NCI-H1048 (cell line): ENCODE measurements at places on chromosomes 2 and 18.

DNA sequence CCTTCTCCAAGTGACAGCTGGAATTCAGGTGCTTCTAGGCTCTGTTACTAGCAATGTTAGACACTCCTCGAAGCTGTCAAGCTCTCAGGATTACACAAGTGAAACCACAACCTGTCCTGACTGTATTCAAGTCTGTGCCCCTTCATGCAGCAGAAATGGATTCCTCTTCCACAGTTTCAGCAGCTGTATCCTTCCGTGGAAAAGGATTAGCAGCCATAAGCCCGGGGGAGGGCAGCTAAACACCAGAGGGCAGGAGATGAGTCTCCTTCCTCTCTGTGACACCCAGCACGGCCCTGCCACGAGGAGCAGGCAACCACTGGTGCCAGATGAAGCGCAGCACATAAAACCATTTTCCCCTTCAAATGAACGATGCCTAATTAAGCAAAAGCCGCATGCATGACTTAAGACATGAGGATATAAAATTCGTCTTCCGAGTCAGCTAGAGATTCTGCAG is 1.2 kb downstream of the ST3GAL5 start:
- no peak for DNase-seq

GRCh38 chr2:86143307-86143706 is 37.3 kb downstream of the PTCD3 start:
- DNase-seq, result no peak

DNA sequence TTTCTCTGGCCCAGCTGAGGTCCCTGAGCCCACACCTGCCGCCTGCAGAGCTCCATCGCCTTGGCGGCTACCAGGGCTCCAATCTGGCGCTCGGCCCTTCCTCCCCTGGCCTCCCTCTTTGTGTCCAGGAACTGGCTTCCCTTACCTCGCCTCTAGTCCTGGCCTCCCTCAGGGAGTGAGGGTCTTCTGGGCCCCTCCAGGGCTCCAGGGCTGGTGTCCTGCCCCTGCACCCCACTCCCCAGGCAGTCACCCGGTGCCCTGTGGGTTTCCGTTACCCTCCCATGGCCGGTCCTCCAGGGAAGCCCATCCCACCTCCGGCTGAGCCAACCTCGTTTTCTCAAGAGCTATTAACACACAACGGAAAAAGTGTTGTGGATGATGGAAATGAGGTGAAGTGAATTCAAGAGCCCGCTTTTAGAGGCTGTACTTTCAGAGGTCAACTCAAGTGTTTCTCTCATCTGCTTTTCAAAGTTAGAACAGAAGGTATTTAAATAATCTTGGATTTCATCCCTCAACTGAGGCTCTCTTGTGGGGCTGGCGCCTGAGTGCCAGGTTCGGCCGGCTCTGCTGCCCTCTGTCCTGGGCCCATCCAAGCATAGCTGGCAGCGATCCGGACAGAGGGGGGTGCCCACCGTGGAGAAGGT is 131.9 kb downstream of the ASB1 start:
- no peak for DNase-seq

GRCh38 chr2:11123856-11124759 is 31.2 kb upstream of the SLC66A3 start:
- no peak for DNase-seq

DNA sequence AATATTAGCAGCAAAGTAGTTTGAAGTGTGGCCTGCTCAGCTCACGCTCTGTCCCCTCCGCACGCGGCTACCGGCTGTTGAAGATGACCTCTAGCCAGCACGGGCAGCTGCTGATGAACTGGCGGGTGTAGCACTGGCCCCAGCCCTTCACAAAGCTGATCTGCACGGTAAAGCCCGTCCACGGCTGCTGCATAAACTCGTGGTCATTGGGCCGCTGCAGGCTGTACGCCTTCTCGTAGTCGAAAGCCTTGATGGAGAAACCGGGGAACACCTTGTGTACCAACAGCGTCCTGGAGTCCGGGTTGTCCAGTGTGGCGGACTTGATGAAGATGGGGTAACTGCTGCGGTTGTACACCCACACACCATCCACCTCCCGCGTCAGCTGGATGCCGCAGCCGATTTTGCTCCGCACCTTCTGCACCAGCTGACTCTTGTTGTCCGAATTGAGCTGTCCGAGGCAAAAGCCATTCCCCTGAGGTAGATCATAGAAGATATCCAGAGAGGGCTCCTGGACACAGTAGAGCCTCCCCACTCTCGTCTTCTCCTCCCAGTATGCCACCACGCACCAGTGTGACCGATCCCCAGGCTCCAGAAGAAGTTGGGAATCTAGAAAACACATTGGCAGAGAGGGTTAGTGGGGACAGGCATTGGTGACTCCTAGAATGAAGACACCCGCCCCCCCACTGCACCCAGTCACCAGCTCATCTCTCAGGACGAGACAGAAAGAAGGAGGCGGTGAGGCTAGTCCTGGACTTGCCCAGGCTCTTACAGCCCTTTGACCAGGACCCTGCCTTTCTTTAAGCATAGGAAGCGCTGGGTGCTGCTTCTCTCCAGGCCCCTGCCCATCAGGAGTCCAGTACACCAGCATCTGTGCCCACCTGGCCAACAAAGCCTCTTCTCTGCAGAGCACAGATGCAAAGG is 29.2 kb downstream of the SMAD7 start:
- no peak for DNase-seq

GRCh38 chr2:106117347-106117746 is 76.8 kb downstream of the UXS1 start:
- no peak for DNase-seq

DNA sequence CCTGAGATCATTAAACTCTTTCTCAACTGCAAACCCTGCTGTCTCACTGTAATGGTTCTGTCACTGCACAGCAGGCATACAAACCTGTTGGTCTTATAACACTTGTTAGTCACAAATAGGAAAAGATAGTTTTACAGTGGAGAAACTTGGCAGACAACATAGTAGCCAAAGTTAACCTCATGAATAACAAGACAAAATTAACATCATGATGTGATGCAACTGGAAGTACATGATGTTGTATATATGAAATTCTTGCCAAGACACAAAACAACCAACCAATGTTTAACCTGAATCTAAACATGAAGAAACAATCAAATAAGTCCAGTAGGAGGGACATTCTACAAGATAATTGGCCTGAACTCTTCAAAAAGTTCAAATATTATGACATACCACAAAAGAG is 189.3 kb downstream of the RNF152 start:
- DNase-seq, result no peak

- DNase-seq, result no peak
These were observed 427.7 kb upstream of the LYPD1 start for GRCh38 chr2:133097666-133098065.

- no peak for DNase-seq
These were observed 46.1 kb downstream of the TMEM185B start for GRCh38 chr2:120177001-120177621.

DNA sequence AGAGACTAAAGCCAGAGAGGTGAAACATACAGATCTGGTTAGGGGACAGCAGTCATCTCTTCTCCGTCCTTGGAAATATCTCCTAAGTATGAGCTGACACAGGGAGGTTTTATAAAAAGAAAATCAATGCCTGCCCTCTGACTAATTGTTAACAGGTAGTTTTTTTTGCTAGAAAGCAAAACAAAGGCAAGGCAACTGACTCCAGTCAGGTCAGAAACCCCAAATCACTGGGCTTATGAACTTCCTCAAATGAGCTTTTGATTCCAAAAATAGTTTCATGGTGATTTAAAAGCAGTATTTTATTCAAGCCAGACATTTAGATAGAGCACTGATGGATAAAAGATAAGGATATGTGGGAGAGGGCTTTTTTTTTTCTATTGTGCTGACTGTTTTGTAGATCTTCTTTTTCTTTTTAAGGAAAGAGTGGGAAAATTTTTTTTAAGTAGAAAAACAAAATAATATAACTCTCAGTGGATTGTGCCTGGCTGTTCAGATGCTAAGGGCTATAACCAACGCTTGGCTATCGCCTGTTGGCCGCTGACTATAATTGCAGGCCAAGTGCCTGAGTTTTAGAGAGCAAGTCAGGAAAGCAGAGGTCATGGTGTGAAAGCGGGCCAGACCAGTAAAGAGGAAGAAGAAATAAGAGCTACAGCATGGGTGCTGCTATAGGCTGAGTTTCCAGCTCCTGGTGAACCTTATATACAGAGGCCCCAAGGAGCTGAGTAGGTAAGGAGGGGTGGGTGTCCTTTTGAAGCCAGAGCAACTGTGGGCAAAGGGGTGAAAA is 44.9 kb downstream of the MRPL35 start:
- DNase-seq, result no peak

DNA sequence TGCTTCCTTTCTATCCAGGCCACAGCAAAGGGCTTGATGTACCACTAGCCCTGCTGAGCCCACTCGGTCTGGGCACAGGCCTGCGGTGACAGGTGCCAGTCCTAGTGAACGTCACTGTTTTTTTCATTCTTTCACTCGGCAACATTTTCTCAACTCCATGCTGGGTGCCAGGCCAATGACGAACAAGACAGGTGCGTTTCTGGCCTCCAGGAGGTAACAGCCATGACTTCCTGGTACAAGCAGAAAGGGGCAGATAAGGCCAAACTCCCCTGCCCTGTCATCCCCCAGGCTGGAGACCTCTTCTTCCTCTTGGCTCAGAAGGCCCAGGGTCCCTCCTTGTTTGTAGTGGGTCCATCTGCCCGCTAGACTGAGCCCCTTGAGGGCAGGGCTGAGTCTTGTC is 55.7 kb upstream of the OTOF start:
- no peak for DNase-seq

GRCh38 chr18:79963658-79964329 is 649 bp upstream of the HSBP1L1 start:
- DNase-seq, result no peak

- no peak for DNase-seq
These were observed 68.3 kb upstream of the IL1R1 start for GRCh38 chr2:102074152-102074783.

DNA sequence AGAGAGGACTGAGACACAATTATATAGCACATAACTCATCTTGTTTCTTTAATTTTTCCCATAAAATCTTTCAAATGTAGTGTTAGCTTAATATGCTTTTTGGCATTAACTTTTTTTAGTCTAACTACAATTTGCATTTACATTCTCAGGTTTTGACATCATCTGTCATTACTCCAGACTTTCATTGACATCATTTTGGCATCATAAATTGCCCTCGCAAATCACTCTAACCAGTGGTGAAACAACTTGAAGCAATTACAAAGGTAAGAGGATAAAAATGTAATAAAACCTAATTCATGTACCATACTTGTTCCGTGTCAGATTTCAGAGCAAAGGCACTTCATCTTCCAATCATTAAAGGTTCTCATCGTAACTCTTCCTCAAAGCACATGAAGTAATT is 41.4 kb downstream of the RFX8 start:
- DNase-seq, result no peak

- no peak for DNase-seq
These were observed 20.6 kb downstream of the ITGA6 start for GRCh38 chr2:172447811-172448493.

DNA sequence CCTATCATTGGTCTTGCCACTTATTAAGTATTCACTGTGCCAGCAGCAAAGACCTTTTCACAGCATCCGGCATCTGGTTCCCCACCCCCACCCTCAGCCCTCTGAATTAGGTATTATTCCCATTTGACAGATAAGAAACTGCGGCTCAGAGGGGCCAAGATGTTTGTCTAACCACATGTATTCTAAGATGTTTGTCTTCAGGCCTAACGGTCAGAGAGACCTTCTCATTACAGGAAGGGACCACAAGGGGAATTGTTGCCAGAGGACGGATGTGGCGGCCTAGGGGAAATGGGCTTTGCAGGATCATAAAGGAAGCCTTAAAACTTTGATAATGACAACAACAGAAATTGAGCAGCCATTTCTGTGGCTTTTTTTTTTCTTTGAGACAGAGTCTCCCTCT is 16.6 kb downstream of the NPPC start:
- no peak for DNase-seq

- no peak for DNase-seq
These were observed 4.0 kb downstream of the PKP4 start for GRCh38 chr2:158460632-158461297.

GRCh38 chr2:127953128-127953718 is 67.5 kb upstream of the AMMECR1L start:
- DNase-seq, result no peak

GRCh38 chr2:20618468-20618885 is 32.4 kb downstream of the HS1BP3 start:
- DNase-seq, result no peak

GRCh38 chr18:50293039-50293438 is 5.5 kb upstream of the CXXC1 start:
- no peak for DNase-seq

DNA sequence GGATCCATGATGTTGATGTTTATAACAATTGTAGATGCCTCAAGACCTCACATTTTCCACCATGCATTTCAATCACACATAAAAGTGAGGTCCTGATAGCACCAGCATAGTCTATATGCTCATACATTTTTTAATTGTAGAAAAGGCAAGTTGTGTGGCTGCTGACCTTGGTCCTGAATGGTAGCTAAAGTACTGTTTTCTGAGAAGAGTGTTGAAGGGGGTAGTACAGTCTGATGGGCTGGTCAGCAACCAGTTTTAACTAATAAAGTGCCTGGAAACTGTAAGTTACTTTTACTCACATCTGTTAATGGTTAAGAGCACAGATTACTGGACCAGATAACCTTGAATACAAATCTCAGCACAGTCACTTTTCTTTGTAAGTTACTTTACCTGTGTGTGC is 15.9 kb downstream of the ZNF638 start:
- DNase-seq, result no peak

- no peak for DNase-seq
These were observed 90.6 kb downstream of the USP34 start for GRCh38 chr2:61380056-61380881.

- no peak for DNase-seq
These were observed 138.8 kb upstream of the DNMT3A start for GRCh38 chr2:25480561-25480960.

DNA sequence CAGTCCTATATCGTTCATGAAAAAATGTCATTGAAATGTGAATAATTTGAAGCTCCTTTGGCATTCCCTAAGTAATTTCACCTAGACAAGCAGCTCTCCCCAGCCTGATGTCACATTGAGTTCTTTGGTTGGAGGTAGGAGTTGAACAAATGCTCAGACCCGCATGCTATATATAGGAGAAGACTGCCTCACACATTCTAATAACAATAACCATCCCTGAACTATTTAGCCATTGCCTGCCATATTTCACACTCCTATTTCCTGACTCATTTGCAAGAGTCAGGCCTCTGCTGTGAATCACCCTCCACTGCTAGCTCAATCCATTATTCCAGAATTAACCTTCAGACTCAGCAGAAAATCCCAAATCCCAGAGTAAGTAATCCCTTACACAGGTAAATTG is 256.6 kb upstream of the ACVR2A start:
- no peak for DNase-seq

- DNase-seq, result peak; percentile 86
These were observed 19.2 kb downstream of the MOGAT1 start for GRCh38 chr2:222690564-222691200.
